ENCODE measurements at places on chromosomes 6 and 20.

GRCh38 chr6:126574301-126574700 lies 234.4 kb downstream of the CENPW start:
- no peak for DNase-seq

GRCh38 chr6:125747589-125748405 lies 1.6 kb upstream of the HEY2 start:
- DNase-seq: no peak

DNA sequence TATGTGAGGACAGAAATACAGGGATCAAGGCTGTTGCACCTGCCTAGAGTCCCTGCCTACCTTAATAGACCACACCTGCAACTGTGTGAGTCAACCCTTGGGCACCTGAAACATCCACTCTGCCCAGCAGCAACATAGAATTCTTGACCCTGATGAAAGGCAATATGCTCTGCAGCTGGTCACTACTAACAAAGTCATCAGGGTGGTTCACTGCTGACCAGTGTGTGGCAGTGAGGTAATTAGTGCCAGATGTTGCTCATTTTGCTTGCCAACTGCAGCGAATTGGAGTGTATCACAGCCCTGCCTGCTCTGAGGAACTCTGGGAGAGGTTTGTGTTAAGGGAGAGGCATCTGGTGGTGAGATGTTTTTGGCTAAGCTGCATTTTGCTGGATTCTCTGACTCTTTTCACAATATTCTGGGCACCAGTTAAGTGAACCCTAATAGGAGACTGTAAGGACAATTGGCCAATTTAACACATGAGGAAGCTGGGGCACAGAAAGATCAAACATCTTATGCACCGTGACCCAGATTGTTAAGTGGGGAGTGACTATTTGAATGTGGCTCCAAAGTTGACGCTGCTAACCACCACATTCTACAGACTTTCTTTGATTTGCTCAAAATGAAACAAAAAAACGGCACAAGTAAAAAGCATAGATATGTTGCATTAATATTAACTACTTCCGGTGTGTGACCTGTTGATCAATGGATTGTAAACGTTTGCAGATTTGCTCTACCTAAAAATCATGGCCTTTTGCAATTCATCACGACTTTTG lies 61.9 kb upstream of the OPRM1 start:
- no peak for DNase-seq

GRCh38 chr6:93341900-93342613 lies 77.3 kb downstream of the EPHA7 start:
- no peak for DNase-seq

- DNase-seq: no peak
Measured at GRCh38 chr20:1332749-1333300, 3.9 kb upstream of the SDCBP2 start.

GRCh38 chr20:50333131-50333670 lies 142.6 kb downstream of the CEBPB start:
- DNase-seq: no peak

DNA sequence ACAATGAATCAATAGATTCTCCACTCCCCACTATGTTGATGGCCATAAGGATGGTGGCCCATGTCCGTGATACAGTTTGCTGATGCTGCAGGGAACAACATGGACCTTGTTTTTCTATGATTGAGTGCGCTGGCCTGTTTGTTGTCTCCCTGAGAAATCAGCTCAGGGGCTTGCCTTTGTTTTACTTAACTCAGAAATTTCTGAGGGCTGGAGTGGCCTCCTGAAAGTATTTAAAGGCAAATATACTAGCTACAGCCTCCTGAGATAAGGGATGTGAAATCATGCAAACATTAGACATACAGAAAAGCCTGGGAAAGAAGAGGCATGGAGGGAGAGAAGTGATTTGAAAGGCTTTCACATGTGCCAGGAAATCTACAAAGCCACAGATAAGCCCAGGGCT lies 170.3 kb upstream of the FLRT3 start:
- no peak for DNase-seq
